ENCODE measurements at places on chromosomes 3 and 15.

- DNase-seq = no peak
These were observed 45.6 kb downstream of the TLE3 start for GRCh38 chr15:70051948-70052633.

GRCh38 chr3:113947372-113948014 lies at the start of gene ZDHHC23:
Gene ZDHHC23, plus strand, starts transcription at chr3:113948013. Its CDS starts 790 bp downstream, at chr3:113948803.
- DNase-seq = no peak

GRCh38 chr3:46027736-46028397 lies 584 bp upstream of the XCR1 start:
- no peak for DNase-seq

DNA sequence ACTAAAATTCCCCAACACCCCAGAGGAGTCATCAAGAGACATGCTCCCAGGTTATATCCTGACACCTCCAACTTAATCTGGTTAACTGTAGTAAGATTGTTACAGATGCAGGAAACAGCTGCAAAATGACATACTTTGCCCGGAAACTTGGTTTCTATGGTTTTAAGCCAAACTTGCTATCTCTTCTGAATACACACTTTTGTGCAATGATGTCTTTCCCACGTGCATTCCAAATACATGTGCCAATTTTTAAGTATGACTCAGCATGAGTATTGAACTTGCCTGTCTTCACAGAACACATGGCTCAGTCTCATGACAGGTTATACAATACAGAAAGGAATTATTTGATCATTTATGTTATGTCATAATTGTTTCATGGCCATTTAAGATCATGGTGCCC lies 207.0 kb upstream of the DCBLD2 start:
- DNase-seq = no peak

DNA sequence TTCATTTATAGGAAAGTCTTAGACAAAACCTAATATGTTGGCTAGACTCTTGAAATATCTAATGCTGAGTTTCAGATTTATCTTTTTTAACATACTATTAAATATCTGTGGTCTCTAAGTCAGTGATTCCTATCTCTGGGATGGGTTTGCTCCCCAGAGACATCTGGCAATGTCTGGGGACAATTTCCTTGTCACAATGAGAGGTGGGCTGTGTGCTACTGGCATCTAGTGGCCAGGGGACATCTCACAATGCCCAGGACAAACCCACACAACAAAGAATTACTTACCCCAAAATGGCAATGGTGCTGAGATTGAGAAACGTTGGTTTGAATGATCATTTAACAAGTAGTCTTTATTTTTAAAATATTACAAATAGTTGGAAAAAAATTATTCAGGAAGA lies 602.1 kb downstream of the MAGI1 start:
- DNase-seq = no peak

- DNase-seq = no peak
These were observed 100.8 kb downstream of the KLF13 start for GRCh38 chr15:31427411-31427810.

DNA sequence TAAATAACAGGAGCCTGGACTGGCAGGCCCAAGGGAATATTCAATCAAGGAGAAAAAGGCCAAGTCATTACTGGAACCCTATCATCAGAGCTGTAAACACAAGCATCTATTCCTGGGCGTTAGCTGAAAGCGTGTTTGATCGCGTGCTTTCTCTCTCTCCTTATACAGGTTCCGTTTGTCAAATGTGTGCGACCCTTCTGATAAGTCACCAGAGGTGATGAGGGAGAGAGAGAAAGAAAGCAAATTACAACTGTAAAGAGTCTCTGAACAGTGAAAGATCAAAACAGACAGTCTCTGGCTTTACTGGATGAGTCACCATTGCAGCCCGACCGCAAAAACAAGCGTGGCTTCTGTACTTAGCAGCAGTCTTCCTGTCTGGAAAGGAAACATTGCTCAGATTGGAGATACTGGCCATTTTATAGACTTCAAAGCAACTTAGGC lies 39.5 kb upstream of the TPRG1 start:
- peak; percentile 35 for DNase-seq

GRCh38 chr15:58472821-58473581 lies 41.2 kb downstream of the LIPC start:
- no peak for DNase-seq

DNA sequence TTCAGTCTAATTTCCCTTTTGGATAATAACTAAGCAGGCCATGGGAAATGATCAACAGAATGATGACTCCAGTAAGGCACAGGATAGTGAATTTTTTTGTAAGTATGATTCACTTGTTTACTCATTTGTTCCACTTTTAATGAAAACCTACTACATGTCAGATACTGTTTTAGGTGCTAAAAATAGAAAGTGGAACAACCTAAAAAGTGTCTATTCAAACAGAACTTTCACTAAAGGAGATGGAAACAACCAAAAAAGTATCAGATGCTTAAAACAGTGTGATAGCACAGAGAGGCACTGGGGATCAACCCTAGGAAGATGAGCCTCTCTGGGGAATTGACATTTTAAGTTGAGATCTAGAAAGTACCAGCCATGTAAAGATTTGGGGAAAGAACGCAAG lies 11.1 kb downstream of the RYK start:
- DNase-seq = no peak

DNA sequence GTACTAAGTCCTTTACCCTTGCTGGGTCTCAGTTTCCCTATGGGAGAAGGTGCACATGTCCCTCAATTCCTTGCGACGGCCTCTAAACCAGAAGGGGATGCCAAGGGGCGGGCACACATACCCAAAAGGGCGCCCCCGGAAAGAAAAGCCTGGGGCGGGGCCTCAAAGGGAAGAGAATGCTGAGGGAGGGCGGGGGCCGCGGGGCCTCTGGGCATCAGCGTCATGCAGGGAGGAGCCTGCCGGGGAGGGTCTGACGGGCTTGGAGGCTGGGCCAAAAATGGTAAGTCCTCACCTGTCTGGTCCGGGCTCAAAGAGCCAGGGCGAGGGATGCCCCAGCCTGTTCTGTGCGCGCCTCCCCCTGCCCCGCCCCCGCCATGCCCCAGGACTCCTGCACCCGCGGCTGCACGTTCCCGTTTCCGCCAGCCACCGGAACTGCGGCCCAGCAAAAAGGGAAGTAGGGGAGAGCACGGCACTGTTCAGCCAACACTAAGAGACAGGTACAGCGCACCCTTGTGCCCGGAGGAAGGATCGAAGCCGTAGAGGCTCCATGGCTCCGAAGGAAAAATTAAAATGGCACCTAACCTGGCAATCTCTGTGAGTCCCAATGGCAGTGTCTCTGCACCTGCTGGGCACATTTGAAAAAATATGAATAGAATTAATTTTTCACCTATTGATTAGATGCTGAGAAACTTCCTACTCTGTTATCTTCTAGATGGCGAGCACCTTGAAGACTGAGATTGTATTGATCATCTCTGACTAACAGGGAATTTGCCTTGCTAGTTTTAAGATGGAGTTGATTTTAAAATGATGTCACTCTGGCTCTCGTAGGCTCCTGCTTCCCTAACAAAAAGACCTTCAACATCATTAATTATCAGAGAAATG lies at the start of gene DET1:
Gene DET1, minus strand, starts transcription at position 434 of the 882 bp plus-strand sequence. CDS start 14,976 bp downstream, outside the sequence.
- DNase-seq = peak; percentile 93

GRCh38 chr3:40873934-40874699 lies 325.2 kb upstream of the CTNNB1 start:
- no peak for DNase-seq

DNA sequence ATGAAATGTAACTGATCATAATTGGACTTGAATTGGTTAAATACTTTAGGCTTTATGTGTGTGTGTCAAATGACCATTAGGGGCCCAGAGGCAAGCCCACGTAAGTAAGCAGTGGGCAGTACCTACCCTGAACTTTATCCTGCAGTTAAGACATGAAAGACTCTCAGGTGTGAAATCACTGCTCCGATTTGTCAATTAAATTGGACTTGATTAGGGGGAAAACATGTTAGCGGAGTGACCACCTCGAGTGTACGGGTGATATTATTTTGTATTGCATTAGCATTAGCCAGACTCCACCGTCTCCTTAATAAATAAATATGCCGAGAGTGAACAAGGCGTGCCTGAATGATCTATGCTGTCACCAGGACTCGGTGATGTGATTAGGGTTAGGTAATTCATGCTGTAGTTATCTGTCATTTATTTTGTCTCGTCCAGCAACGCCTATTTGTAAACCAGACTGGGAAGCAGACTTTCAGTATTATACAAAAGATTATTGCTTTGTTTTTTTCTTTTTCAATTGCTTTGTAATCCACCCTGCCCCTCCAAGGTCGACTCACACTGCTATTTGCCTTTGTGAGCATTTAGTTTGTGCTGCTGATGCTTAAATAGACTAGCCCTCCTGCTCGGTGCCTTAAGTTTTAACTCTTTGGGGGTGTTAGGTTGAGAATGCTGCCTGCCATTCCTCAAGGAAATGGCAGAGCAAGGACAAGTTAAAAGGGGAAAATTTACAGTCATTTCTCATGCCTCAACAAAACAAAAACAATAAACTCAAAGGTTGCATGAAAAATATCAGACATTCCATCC lies 1.8 kb downstream of the RBMS3 start:
- DNase-seq = no peak

- DNase-seq = no peak
These were observed 16.0 kb upstream of the MRPS22 start for GRCh38 chr3:139327861-139328260.

DNA sequence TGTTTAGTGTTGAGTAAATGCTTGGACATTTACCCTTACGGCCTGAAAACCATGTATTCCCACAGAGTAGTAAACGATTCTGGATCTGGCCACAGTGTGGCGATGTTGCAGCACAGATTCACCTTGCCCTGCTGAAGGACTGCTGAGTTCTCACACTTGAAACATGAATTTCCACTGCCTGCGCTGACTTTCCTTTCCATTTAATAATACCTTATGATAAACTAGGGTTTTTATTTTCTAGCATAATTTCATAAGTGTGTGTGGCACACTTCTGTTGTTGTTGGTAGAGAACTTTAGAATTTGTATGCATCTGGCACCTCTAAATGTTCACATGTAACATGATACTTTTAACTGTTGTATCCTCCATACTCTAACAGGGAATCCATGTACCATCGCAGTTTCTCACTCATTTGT lies 53.9 kb downstream of the C3orf38 start:
- DNase-seq = no peak

GRCh38 chr15:80660119-80660518 lies 35.0 kb upstream of the ABHD17C start:
- DNase-seq = no peak

GRCh38 chr3:51398595-51399310 lies 7.7 kb downstream of the RBM15B start:
- DNase-seq = no peak

- no peak for DNase-seq
These were observed 299.3 kb upstream of the RARB start for GRCh38 chr3:25128735-25129134.

- DNase-seq = no peak
These were observed 50.4 kb upstream of the ZDHHC23 start for GRCh38 chr3:113897373-113897777.

- DNase-seq = no peak
These were observed 27.8 kb upstream of the IGF2BP2 start for GRCh38 chr3:185852635-185853034.

DNA sequence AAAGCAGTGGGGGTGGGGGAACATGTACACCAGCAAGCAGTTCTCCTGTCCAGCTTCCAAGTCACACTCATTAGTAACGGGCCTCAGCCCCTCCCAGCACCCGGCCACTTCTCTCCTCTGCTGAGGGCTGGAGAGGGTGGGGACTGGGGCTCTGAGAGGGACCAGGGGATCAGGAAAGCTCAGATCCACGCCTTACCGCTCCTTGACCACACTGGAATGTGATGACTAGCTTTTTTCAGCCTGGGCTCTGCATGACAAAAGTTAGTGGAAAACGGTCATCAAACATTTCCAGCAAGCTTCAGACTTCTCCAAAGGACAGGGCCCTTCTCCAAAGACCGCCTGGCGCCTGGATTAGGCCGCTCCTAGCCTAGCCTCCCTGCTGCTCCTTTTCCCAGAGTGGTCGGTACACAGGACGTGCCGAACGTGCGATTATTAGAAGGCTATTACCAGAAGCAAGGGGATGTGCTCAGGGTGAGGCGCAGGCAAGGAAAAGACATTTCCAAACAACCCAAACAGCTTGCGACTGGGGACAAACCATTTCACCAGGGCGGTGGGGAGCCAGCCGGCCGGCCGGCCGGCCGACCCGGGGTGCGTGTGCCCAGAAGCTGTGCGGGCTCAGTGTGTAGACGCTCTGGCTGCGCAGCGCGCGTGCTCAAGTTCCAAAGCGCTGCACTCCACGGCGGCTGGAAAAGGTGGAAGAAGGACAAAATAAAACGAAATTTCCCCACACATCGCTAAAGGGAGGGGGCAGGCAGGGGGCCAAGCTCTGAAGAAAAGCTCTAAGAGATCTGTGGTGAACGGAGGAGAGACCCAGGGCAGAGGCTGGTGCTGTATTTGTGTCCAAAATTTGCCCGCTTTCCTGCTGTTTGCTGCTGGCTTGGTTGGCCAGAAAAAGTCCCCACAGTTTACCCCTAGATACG lies 51.0 kb upstream of the SSR3 start:
- DNase-seq = no peak

DNA sequence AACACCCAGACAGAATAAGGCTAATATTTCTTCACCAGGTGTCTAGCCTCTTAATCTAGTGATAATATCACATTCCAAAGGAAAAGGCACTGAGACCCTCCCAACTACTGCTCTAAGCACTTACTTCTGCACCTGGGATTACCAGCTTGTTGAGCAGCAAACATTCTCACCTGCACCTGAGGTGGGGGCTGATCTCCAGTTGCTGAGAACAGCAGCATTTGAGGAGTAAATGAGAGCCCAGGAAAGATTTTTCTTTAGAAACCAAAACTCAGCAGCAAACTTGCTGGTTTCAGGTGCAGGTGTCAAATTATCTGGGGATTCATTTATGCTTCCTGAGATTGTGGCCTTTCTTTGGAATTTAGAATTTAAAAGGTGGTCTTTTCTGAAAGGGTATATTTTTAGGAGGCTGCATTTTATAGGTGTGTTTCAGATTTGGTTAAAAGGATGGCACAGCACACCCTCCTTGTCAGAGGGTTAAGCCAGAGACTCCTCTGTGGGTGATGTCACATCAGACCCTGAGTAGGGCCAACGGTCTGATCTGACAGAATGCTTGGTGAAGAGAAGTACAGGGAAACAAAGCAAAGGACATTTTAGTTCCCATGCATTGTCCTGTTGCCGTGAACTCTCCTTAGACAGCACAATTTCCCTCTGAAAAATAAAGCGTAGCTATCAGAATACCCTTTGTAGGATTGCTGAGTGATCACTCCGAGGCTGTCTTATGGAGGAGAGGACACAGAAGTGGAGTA lies 411.0 kb upstream of the ATP11B start:
- DNase-seq = no peak

GRCh38 chr3:149375501-149376196 lies 1.8 kb downstream of the TM4SF1 start:
- DNase-seq = no peak

DNA sequence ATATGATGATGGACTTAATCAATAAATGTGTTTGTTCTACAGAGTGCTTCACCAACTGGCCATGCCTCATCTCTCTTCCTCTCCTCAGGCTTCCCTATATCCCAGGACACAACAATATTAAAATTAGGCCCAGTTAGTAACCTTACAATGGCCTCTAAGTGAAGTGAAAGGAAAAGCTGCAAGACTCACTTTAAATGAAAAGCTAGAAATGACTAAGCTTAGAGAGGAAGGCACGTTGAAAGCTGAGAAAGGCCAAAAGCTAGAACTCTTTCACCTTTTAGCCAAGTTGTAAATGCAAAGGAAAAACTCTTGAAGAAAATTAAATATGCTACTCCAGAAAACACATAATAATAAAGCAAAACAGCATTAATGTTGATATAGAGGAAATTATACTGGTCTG lies 1010.3 kb downstream of the NAALADL2 start:
- no peak for DNase-seq
